Activated CD4-positive, alpha-beta T cell treated with anti-CD3 and anti-CD28 coated beads, Interleukin-2, amount 10 ng/mL, durations not matched to agents 7 days and 5 days (primary cell): ENCODE measurements at places on chromosomes 4 and X. TPM values are rescaled to one million over a fixed set of nuclear protein-coding genes. Genes with fewer than 3 reads are reported as not detected.

DNA sequence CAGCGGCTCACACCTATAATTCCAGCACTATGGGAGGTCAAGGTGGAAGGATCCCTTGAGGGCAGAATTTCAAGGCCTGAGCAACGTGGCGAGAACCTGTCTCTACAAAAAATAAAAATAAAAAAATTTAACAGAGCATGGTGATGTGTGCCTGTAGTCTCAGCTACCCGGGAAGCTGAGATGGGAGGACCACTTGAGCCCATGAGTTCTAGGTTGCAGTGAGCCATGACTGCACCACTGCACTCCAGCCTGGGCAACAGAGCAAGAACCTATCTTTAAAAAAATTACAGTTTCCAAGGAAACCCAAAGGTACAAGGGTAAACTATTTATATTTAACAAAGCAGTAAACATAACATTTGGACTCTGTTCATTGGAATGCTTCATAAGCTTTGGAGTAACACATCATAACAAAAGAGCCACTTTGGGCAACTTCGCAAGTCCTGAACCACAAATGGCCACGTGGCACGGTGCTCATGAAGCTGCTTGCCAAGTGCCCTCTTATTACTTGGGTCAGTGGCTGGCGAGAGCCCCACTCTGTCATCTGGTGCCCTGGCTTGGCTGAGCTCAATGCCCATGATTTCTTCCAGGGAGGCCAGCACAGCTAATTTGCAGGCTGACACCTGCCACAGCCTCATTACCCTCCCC lies 165.6 kb downstream of the SH3KBP1 start:
- no peak overlapping the region for H3K4me3 ChIP-seq
- no peaks in the 10 kb centered on the region for H3K27me3 ChIP-seq
- peaks cover 11% of the 10 kb centered on the region for H3K36me3 ChIP-seq
- DNase-seq = no peak
- H3K4me1 ChIP-seq = peaks cover 33% of the 10 kb centered on the region

The HAND2 gene
- not detected for total RNA-seq

DNA sequence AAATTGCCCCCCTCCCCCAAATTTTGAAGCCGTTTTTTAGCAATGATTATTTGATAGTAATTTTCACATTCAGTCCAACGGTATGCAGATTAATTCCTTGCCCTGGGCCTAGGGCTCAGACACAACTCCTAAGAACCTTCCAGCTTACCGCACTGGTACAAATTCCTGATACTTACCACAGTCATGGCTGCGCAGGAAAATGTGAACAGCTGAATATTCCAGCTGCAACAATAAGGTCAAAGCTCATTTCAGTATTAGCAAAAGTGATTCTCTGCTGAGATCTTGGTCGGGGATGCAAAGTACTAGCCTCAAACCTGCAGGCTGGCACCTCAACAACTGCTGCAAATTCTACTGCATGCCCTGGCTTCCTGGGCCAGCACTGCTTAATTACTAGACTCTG lies 3.0 kb downstream of the ATP11C start:
- no peak for DNase-seq
- H3K4me3 ChIP-seq = no peak overlapping the region
- peaks cover 30% of the 10 kb centered on the region for H3K4me1 ChIP-seq
- H3K27ac ChIP-seq = no peak overlapping the region
- H3K27me3 ChIP-seq = no peaks in the 10 kb centered on the region

DNA sequence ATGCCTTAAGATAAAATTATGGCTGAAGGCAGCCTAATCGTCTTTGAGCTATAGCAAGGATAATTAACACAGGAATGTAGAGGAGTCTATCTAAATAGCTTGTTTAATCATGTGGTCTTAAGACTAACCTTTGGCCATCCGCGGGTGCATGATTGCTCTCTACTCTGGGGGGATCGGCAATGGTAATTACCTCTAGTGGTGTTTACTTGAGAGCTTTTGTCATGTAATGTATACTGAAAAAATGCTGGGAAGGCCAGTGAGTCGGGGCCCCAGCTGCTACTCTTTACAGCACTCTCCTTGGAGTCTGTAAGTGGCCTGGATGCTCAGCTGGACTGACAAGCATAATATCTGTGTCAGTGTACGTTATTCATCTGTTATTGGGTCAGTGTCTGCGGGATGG lies 65.5 kb upstream of the GNPDA2 start:
- no peaks in the 10 kb centered on the region for H3K27me3 ChIP-seq
- no peaks in the 10 kb centered on the region for H3K36me3 ChIP-seq
- H3K4me1 ChIP-seq = no peaks in the 10 kb centered on the region
- H3K27ac ChIP-seq = no peak overlapping the region
- no peak overlapping the region for H3K4me3 ChIP-seq

The GLRA3 gene
- not detected for total RNA-seq

The TRPC5OS gene
- total RNA-seq = not detected

The ZMAT1 gene
- total RNA-seq = 6.5 TPM

The UBA1 gene
- total RNA-seq = 162 TPM

- no peak for DNase-seq
- peaks cover 2% of the 10 kb centered on the region for H3K27me3 ChIP-seq
- no peaks in the 10 kb centered on the region for H3K36me3 ChIP-seq
- no peak overlapping the region for H3K4me3 ChIP-seq
These were observed 16.0 kb downstream of the CLDN22 start for GRCh38 chr4:183304067-183304466.

GRCh38 chr4:997375-998071 lies 4.3 kb upstream of the SLC26A1 start:
- no peak overlapping the region for H3K27ac ChIP-seq
- no peak for DNase-seq
- no peak overlapping the region for H3K4me3 ChIP-seq
- peaks cover 35% of the 10 kb centered on the region for H3K27me3 ChIP-seq
- H3K36me3 ChIP-seq = no peaks in the 10 kb centered on the region

The C1QTNF7 gene
- total RNA-seq = not detected

DNA sequence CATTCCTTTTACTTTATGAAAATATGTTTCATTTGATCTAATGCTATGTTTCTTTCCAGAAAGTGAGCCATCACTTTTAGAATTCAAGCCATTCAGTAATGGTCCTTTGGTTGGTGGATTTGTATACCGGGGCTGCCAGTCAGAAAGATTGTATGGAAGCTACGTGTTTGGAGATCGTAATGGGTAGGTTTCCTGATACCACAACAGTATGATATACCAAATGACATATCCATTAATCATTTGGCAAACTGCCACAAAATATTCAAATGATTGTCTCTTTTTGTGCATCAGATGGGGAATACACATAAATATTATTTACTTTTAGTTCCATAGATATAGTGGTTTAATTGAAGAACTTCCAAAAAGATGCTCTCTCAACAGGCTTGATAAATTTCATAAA lies 68.2 kb downstream of the HHIP start:
- no peak overlapping the region for H3K4me3 ChIP-seq
- H3K27me3 ChIP-seq = no peaks in the 10 kb centered on the region
- DNase-seq = no peak

The MAGEA1 gene
- not detected for total RNA-seq

The MAGEA4 gene
- total RNA-seq = not detected

The ZMYM3 gene
- 27.4 TPM for total RNA-seq

The MTHFD2L gene
- total RNA-seq = 7.9 TPM

The ARSD gene
- 2.7 TPM for total RNA-seq

DNA sequence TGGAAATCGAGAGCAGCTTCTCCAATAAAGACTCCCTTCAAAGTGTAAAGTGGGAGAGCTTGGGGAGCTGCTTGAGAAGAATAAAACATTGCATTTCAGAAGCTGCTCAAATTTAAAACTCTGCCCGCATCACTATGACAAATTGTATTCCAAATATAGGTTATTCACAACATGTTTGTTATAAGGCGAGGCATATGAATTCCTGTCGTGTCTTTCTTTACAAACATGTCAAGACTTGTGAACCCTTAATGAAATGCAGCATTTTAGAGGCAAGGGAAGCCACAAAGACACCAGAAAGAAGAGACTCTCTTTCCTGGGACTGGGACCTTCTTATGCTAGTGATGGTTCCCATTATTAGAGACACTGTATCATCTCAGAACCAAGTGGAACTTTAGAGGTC lies 311.2 kb downstream of the DHX15 start:
- DNase-seq = no peak
- no peaks in the 10 kb centered on the region for H3K36me3 ChIP-seq
- H3K4me1 ChIP-seq = no peaks in the 10 kb centered on the region
- no peaks in the 10 kb centered on the region for H3K27me3 ChIP-seq
- no peak overlapping the region for H3K4me3 ChIP-seq

DNA sequence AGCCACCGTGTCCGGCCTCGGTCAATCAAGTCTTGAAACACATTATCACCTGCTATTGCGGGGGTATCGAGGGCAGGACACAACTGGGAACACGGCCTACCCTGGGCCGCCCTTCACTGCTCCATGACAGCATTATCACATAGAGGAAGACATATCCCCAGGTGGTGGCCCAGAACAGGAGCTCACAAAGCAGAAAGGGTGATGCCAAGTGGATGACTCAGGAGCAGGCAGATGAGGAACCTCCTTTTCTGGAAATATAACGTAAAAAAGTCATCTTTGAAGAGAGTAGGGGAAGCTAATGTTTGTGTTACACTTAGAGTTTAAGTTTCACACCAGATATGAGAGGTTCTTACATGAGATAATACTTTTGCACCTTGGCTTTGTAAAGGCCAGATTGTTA lies 5.3 kb upstream of the SUPT20HL1 start:
- no peak overlapping the region for H3K27ac ChIP-seq
- H3K4me1 ChIP-seq = peaks cover 4% of the 10 kb centered on the region
- no peaks in the 10 kb centered on the region for H3K36me3 ChIP-seq
- DNase-seq = no peak

The OCRL gene
- total RNA-seq = 2.1 TPM

GRCh38 chr4:158621729-158622128 lies 50.0 kb downstream of the C4orf46 start:
- H3K27ac ChIP-seq = no peak overlapping the region
- no peak overlapping the region for H3K4me3 ChIP-seq
- H3K4me1 ChIP-seq = no peaks in the 10 kb centered on the region
- DNase-seq = no peak
- no peaks in the 10 kb centered on the region for H3K36me3 ChIP-seq

GRCh38 chrX:132520792-132521191 lies 32.0 kb upstream of the MBNL3 start:
- no peaks in the 10 kb centered on the region for H3K4me1 ChIP-seq
- H3K27ac ChIP-seq = no peak overlapping the region
- no peaks in the 10 kb centered on the region for H3K36me3 ChIP-seq
- no peaks in the 10 kb centered on the region for H3K27me3 ChIP-seq
- DNase-seq = no peak

The CT47B1 gene
- not detected for total RNA-seq

- peaks cover 25% of the 10 kb centered on the region for H3K4me1 ChIP-seq
- H3K27ac ChIP-seq = no peak overlapping the region
- H3K4me3 ChIP-seq = no peak overlapping the region
- H3K27me3 ChIP-seq = no peaks in the 10 kb centered on the region
These were observed 120.2 kb upstream of the FAM9C start for GRCh38 chrX:13164611-13165010.

DNA sequence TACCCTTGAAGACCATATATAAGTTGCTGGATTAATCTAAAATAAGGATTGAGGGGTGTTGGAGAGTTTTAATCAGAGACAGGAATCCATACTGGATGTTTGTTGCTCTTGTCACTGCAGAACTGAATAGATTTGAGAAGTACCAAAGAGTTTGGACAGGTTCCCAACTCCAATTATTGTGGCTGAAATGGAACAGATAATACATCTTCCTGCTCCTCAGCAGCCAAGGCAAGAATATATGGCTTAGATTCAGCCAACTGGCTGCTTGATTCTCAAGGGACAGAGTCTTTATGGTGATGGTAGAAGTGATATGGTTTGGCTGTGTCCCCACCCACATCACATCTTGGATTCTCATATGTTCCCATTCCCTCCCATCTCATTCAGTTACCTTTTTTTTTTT lies 97.0 kb upstream of the PDHA2 start:
- no peak overlapping the region for H3K4me3 ChIP-seq
- no peak overlapping the region for H3K27ac ChIP-seq
- H3K36me3 ChIP-seq = no peaks in the 10 kb centered on the region
- H3K27me3 ChIP-seq = no peaks in the 10 kb centered on the region

The ZNF732 gene
- not detected for total RNA-seq

DNA sequence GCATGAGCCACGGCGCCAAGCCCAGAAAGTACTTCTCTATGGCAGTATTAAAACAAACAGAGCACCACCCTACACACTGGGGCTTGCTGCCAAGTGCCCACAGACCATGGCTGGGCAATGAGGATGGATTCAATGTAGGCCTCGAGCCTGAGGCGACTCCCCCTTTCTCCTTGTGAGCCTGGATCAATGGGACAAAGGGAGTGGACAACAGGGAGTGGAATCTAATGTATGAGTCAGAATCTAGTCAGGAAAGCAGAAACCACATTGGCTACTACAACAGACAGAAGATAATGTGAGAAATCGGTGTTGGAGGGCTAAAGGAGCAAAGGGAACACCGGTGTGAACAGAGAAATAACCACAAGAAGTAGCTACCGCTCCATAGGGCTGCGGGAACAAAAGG lies 37.7 kb upstream of the OCIAD2 start:
- no peak for DNase-seq
- no peaks in the 10 kb centered on the region for H3K36me3 ChIP-seq
- H3K27me3 ChIP-seq = peaks cover 11% of the 10 kb centered on the region
- H3K4me3 ChIP-seq = no peak overlapping the region
- no peak overlapping the region for H3K27ac ChIP-seq

DNA sequence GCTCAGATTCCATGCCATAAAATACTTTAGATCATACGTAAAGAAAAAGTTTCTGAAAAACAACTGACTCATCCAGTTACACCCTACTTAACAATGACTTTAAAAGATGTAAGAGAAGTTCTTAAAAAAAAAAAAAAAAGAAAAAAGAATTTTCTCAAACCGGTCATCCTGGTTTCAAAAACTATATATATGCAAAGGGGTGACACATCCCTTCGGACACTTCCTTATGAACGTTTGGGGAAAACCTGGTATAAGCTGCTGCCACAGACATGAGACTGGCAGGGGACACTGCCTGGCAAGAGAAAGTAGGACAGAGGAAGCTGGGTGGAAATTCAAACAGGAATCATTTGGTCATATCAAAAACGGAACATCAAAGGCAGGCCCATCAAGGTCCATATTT lies 81.2 kb upstream of the PRSS48 start:
- H3K4me1 ChIP-seq = no peaks in the 10 kb centered on the region
- no peaks in the 10 kb centered on the region for H3K36me3 ChIP-seq
- no peak overlapping the region for H3K4me3 ChIP-seq
- peaks cover 2% of the 10 kb centered on the region for H3K27me3 ChIP-seq

- no peak for DNase-seq
- no peak overlapping the region for H3K4me3 ChIP-seq
- H3K27me3 ChIP-seq = peaks cover 8% of the 10 kb centered on the region
- no peaks in the 10 kb centered on the region for H3K36me3 ChIP-seq
These were observed 223.7 kb upstream of the DIPK2B start for GRCh38 chrX:45424326-45424725.

GRCh38 chr4:100450449-100450848 lies 67.4 kb downstream of the EMCN start:
- no peak for DNase-seq
- H3K27me3 ChIP-seq = peaks cover 3% of the 10 kb centered on the region
- H3K4me3 ChIP-seq = no peak overlapping the region
- H3K27ac ChIP-seq = no peak overlapping the region
- no peaks in the 10 kb centered on the region for H3K4me1 ChIP-seq
